COLO829 (cell line): ENCODE measurements at places on chromosomes 1 and 21.
A peak's percentile ranks its signal among the peaks of the same experiment; 100 is the strongest.

- no peak for DNase-seq
These were observed 162.3 kb upstream of the ADAMTS5 start for GRCh38 chr21:27129215-27129614.

DNA sequence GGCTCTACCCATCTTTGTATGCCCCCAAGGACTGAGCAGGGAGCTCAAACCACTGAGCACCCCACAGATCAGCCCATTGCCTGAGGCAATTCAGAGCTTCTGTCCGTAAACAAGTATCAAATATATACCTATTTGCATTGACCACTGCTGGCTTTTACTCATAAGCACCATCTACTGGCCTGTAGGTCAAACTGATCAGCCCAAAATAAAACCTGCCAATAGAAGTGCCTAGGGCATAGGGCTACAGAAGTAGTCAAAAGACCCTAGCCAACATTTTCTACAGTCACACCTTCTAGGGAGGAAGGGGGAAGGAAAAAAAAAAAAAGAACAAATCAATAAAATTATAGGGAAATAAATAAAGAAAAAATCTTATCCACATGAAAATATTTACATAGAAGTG, 5.3 kb upstream of the LCE3D start:
- no peak for DNase-seq

DNA sequence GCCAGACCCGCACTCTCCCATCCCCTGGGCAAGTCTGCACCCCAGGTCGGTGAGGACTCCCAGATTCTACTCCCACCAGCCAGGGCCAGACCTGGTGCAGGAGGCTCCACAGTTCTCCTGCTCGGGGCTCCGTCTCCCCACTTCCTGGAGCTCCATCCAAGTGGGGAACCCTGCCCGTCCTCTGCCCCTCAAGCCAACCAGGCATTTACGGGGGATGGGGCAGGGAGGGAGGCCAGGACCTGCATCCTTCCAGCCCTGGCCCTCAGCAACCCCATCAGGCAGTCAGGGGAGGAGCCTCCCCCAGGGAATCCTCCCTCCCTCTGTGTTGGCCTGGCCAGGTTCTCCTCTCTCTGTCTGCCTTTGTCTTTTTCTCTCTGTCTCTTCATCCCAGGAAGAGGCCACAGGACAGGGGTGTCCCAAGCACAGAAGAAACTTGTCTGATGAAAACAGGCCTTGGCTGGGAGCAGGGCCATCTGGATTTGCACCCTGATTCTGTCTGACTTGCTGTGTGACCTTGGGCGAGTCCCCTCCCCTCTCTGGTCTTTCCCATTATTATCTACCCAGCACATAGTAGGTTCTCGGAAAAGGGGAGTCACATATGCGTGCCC, 18.5 kb upstream of the EPHA2 start:
- no peak for DNase-seq

GRCh38 chr1:3155056-3155925, 86.3 kb downstream of the PRDM16 start:
- DNase-seq = no peak

DNA sequence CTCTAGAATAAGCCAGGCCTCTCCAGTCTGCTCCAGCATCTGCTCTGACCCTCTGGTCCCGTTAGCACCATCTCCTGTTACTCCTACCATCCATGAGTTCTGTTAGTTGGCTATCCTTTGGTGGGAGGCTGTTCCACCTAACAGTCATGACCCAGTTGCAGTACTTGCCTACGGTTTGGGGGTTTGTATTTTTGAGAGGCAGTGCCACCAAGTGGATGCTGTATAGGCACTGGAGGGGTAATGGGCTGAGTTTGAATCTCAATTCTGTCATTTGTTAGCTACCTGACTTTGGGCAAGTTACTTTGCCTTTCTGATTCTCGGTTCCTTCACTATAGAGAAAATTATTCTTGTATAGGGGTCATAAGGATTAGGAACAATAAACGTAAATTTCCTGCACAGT, 12.1 kb upstream of the C8B start:
- DNase-seq = no peak

DNA sequence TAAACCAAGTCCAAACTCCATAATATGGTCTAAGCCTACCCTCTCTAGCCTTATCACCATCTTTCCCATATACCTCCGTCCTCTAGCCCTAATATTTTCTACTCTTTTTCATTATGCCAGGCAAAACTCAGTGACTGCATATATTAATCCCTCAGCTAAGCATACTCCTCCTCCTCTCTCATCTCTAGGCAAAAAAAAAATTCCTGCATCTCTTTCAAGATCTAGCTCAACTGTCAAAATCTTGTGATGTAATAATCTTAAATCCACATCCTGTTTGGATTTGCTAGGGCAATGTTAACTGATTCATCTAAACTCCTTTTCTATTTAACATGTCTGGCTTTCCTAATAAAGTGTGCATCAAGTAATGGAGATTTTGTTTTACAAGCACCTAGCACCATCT, 20.4 kb downstream of the PRPF38A start:
- DNase-seq = no peak

DNA sequence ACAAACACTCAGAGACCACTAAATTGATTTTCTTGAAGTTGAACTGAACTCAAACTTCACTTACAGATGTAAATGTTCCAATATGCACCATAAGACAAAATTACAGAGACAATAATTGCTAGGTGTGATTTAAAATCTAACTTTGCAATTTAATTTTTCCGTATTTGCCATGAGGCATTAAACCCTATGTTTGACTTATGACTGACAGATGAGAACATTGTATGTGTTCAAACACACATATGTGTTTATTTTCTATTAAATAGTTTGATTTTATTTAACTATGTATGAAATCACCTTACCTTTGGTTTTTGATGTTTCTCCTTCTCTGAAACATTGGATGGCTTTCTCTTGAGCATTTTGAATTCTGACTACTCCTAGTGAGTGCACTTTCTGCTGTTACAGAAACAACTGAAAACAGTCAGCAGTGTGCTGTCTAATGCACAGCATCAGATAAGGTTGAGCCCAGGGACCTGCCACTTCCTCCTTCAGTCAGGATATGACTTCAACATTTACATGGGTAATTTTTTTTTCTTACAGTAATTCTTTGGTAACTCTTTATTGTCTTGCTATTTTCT, at the start of gene SAMSN1:
Gene SAMSN1 (minus strand): TSS at position 410 of the 575 bp plus-strand sequence. CDS start 54 bp downstream, at position 356.
- DNase-seq = no peak

DNA sequence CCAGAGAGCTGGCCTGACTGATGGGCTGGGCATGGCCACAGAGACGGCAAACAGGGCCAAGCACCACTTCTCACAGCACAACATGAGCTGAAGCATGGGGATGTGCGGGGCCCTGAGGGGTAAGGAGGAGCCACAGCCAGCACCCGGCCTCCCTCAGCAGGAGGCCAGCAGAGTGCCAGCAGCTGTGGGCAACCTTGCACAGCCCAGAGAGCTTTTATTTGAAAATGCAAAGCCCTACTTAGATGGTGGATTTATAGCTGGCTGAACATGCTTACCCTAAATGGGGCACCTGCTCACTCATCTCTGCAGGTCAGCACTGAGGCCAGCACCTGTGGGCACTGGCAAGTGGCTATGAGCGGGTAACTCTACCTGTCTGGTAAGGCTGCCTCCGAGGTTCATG, 44.1 kb downstream of the SLC66A1 start:
- no peak for DNase-seq

GRCh38 chr1:203480525-203481084, 5.0 kb downstream of the PRELP start:
- DNase-seq = no peak

GRCh38 chr1:48823168-48823567, 46.5 kb upstream of the BEND5 start:
- no peak for DNase-seq

DNA sequence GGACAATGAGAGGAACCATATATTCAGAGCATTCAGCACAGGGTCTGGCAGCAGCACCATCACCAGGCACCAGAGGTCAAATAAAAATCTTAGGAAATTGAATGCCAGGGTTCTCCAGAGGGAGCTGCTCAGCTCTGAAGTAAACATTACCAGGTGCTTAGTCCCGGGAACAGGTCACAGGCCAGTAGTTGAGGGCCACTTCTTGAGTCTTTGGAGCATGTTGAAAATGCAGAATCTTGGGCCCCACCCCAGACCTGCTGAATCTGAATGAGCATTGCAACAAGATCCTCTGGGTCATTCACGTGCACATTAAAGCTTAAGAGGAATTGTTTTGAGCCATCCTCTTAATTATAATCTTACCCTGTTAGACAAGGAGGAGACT, 33.8 kb downstream of the PHC2 start:
- DNase-seq = no peak

- no peak for DNase-seq
These were observed 23.8 kb downstream of the DNM3 start for GRCh38 chr1:171865106-171865505.

- DNase-seq = no peak
These were observed 28.9 kb downstream of the UCHL5 start for GRCh38 chr1:193030280-193030679.

GRCh38 chr1:230365723-230366307, 60.3 kb downstream of the PGBD5 start:
- no peak for DNase-seq

DNA sequence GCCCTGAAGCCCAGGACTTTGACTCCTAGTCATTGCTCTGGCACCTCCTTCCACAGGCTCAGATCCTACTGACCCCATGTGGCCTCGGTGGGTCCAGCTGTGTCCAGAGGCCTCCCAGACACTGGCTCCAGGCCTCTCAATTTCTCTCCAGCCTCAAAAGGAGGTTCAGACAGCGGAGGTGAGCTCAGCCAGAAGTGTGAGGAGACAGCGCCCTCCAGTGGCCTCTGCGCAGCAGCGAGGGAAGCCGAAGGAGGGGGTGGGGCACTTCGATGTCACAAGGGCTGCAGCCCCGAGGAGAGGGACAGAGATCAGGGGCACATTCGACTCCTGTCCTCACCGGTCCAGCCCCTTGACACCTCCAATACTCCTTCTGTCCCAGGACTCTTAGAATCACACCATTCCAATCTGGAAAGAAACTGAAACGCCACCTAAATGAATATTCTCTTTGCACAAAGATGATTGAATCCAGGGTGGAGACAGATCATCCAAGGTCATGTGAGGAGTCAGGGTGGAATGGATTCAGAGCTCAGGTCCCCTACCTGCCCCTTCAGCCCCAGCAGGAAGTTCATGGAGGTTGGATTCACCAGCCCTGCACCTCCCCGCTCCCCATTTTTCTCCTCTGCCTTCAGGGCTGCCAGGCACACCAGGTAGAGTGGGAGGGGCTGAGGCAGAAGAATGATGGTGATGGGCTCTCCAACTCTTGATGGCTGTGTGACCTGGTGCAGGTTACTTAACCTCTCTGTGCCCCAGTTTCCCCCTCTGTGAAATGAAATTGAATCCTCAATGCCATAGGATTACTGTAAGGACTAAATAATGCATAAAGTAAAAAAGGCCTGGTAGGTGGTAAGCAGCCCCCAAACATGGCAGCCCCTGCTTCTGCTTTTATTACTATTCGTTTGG, 34.8 kb upstream of the ZBTB40 start:
- DNase-seq = peak; percentile 70

GRCh38 chr1:55358581-55358980, 143.4 kb upstream of the USP24 start:
- no peak for DNase-seq

DNA sequence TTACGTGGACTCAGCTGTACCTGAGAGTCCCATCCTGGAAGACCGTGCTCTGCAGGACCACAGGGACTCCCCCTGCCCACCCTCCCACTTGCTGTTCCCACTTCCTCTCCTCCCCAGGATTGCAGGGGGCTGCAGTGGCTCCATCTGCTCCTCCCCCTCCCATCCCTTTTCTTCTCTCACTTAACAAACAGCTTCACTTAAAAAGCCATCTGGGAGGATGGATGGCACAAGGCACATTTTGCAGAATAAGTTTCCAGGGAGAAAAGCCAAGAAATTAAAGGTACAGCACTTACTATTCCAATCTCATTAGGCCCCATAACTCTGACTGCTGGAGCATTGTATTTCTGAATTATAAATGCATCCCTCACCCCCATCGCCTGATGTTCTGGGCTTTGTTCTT, 458.7 kb downstream of the PTPRU start:
- DNase-seq = no peak

DNA sequence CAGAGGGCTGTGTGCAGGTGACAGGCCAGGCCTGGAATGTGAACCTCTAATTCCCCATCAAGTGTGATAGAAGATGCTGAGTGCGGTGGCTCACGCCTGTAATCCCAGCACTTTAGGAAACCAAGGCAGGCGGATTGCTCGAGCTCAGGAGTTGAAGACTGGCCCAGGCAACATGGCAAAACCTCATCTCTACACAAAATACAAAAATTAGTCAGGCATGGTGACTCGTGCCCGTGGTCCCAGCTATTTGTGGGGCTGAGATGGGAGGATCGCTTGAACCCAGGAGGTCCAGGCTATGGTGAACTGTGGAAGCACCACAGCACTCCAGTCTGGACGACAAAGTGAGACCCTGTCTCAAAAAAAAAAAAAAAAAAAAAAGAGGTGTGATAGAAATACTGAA, 40.1 kb upstream of the PUM1 start:
- no peak for DNase-seq

GRCh38 chr1:183914891-183915290, 110.0 kb downstream of the RGL1 start:
- DNase-seq = no peak

GRCh38 chr1:77412820-77413530, 131.2 kb downstream of the AK5 start:
- DNase-seq = no peak

DNA sequence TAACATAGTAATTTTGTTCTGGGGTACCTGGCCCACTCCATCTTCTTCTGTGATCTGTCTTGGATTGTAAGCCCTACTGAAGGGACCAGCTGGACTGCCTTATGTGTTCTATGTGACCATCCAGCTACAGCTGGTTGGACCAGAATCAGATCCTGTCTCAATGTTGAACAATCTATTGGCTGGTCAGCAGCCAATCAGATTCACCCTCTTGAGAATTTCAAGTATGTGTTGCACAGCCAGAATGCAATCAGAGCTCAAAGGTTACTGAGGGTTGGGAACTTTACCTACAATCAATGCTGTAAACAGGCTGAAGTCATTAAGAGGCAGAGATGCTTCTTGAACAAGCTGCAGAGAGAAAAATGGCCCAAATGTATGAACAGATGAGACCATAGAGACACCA, 61.9 kb downstream of the KCNC4 start:
- DNase-seq = no peak

DNA sequence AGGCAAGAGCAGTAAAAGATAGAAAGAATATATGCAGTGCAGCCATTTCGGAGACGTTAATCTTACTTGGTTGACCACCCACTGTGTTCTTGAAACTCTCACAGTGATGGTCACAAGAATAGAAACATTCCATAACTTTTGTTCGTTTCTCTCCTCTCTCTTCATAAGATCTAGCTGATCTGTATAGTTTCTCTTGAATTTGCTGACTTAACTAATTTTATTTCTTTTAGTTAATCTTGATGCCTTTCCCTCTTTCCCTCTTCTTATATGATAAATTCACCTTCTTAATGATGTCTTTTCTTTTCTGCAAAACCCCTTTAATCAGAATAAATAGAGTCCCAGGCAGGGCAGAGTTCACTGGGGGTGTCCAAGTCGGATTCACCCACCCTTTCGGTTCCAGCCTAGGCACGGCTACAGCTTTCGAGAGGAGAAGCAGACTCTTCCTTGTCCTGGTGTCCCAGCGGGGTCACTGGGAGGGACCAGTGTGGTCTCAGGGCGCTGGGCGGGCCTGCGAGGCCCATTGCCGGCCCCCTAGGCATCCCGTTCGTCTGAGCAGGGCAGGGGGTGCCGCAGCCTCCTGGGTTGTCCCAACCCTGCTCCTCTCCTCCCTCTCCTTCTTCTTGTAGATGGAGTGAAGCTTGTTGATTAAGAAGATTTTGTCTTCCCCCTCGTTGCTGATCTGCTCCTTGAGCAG, 39.8 kb downstream of the ZNF691 start:
- no peak for DNase-seq
